ENCODE measurements at places on chromosomes 4 and X. TPM values are rescaled to one million over a fixed set of nuclear protein-coding genes. Genes with fewer than 3 reads are reported as not detected.

The ADGRL3 gene
- 5.6 TPM for total RNA-seq

The GPRASP3 gene
- 8.1 TPM for total RNA-seq

The CT45A10 gene
- total RNA-seq, result not detected

The L1CAM gene
- 1.4 TPM for total RNA-seq

The PLXNB3 gene
- total RNA-seq, result 0.98 TPM

The RAB33A gene
- total RNA-seq, result 0.87 TPM

The ZNF141 gene
- 32.5 TPM for total RNA-seq

- no peak overlapping the region for H3K27ac ChIP-seq
- no peaks in the 10 kb centered on the region for H3K27me3 ChIP-seq
- peaks cover 2% of the 10 kb centered on the region for H3K36me3 ChIP-seq
- H3K4me1 ChIP-seq, result no peaks in the 10 kb centered on the region
- DNase-seq, result no peak
- no peak overlapping the region for H3K4me3 ChIP-seq
These were observed 578.8 kb downstream of the ANKRD50 start for GRCh38 chr4:124133753-124134152.

DNA sequence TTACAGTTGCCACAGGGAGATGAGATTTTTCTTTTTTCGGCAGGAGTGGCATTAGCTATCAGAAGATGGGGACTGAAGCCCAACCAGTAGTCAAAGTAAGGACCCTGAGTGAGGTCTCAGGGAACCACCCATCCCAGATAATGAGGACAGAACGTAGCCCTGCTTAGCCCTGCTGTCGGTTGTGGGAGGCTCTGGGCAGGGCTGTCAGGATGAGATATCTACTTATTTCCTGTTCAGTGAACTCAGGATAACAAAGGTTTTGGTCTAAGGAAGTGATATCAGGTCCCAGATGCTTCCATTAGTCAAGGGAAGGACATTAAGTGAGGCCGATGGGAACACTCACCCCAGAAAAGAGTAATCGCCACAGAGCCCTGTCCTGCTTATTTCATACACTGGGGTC, 2.3 kb downstream of the MAGEB16 start:
- H3K36me3 ChIP-seq, result peaks cover 1% of the 10 kb centered on the region
- H3K4me1 ChIP-seq, result no peaks in the 10 kb centered on the region
- no peak overlapping the region for H3K27ac ChIP-seq
- no peak for DNase-seq
- no peak overlapping the region for H3K4me3 ChIP-seq
